ENCODE measurements at places on chromosomes 4 and X. TPM values are rescaled to one million over a fixed set of nuclear protein-coding genes. Genes with fewer than 3 reads are reported as not detected.

DNA sequence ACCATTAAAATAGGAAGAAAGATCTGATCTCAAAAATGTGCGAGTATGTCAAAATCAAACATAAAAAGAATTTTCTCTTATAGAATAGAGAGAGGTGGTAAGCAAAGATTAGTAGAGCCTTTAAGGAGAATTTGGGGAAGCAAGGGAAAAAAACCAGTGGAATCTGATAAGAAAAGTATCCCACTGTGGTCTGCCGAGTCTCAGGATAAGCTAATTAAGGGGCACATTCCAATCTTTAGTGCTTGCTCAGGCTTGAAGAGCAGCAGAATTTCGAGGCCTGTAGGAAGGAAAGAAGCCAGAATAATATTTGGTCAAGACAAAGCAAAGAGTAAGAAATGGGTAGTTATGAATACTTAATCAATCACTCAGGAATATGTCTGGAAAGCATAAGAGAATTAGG lies 13.0 kb downstream of the STATH start:
- DNase-seq: no peak

- no peak for DNase-seq
These were observed 23.6 kb downstream of the MGST2 start for GRCh38 chr4:139689093-139689722.

DNA sequence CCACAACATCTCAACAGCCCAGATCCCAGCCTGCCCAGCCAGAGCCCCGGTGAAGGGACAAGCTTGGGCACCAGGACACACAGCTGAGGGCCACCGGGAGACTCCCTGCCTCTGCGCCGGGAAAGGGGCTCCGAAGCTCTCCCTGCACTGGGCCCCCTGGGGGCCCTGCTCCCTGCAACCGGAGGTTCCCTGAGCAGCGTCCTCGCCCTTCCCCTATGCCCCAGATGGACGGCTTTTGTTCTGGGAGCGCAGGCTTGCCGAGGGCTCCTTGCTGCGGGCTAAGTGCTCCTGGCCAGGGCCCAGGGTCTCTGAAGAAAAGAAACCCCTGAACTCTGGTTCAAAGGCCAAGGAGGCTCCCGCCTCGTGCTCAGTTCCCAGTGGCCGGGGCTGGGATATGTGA lies 899 bp upstream of the ZFP92 start:
- DNase-seq: no peak

DNA sequence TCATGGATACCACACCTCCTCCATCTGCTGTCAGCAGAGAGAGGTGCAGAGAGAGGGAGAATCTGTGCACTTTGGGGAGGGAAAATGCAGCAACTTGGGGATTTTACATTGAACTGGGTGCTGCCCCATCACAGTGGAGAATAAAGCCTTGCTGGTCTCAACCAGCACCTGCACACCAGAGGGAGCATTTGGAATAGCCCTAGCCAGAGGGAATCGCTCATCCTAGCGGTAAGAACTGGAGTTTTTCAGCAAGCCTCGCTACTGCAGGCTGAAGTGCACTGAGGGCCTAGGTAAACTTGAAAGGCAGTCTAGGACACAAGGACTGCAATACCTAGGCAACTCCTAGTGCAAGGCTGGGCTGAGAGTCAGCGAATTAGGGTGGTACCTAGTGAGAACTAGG lies 148.7 kb downstream of the KDR start:
- no peak for DNase-seq

DNA sequence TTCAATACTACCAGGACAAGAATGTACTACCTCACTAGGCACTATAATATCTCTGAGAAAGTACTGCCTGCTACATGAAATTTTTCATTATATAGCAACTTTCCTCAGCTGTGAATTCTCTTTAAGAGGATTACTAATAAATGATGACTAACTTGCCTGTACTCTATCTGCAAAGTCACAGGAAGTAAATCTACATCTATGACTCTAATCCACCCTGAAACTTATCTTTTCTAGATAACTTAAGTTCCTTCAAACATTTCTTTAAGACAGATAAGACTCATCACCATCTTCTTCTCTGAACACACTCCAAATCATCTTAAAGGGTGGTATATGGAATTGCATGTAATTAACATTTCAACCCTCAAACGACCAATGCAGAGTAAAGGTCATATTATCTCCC lies 28.8 kb downstream of the RPS6KA3 start:
- DNase-seq: no peak

DNA sequence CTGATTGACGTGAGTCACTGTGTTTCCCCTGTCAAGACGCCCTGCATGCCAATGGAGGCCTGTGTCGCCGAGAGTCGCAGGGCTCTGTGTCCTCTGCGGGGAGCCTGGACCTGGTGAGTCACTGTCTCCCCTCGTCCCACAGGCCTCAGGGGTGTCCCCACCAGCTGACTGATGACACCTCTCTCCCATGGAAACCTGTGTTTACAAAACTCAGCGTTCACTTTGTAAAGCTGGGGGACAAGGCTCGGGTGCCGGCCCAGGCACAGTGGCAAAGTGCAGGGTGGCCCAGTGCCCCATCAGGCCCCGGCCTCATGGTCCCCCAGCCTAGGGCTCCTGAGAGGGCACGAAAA lies 21.2 kb upstream of the HGFAC start:
- DNase-seq: no peak

DNA sequence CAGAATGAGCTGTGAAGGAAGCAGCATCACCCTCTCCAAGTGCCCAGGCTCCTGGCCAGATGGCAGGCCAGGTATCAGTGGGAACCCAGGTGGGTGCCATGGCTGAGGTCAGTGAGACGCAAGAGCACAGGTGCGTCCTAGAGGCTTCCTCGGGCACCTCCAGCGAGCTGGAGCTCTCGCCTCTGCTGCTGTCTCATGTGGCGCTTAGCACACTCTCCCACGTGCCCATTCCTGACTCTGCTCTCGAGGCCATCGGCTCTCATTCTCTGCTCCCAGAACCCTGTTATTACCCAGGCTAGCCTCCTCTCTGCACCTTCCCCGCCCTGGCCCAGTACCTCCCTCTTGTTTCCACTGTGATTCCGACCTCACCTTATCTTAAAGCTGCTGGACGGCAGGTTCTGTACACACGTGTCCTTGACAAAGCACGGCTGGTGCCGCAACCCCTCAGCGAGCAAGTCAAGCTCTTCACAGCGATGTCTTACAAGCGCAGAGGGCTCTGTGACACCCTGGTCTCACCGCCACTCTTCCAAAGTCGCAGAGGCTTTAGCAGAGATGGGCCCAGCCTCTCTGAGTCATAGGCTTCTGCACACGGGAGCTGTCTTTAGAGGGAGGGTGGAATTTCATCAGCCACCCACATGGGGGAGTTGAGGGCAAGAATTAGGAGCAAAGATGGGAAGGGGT lies 15.4 kb upstream of the MSANTD1 start:
- DNase-seq: no peak

DNA sequence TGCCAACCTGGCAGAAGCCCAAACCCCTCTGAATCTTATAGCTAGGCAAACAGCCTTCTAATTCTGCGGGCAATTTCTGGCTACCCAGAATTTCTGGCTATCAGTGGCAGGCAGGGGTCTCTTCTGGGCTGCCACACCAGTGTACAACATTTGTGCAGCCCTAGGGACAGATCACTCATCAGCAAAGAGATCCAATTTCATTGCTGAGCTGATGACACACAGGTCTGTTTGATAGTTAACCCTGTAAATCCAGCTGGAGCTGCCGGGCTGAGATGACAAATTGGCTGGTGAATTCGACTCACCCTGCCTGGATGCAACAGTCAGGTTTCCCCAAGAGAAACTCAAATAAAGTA lies 2.4 kb downstream of the MID1 start:
- DNase-seq: no peak

DNA sequence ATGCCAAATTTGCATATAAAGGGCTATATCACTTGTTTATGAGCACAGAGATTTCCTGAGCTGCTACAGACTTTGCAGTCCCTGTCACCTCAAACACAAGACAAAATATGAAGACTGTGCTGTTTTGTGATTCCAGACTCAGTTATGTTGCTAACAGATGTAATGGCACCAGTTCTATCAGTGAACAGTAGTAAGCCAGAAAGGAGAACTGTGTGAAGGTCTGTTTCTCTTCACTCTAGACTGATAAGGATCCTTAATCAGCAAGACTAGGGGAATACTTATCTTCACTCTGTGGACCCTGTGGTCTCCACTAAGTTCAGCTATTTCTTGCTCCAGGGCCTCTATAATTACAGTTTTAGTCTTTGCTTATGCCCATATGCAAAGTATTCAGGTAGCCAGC lies 82.7 kb downstream of the ANXA5 start:
- no peak for DNase-seq

DNA sequence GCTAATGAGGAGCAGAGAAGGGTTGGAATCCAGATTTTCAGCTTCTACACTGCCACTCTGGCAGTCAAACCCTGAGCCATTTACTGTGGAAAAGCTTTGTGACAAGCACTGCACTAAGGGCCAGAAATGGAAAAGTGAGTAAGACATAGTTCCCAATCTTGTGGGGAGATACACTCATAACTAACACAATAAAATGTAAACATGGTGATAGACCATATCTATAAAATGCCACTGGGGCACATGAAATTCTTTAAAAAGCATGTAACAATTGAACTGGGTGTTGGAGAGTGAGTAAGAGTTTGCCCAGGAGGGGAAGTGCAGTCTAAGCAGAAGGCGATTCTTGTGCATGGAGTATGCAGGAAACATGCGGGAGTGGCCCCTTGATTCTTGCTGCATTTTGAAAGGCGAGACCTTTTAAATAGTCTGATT lies 32.0 kb upstream of the ANXA5 start:
- DNase-seq: no peak

- no peak for DNase-seq
These were observed 162.7 kb downstream of the SHOX start for GRCh38 chrX:793216-793770.

- no peak for DNase-seq
These were observed 93.0 kb upstream of the DKK2 start for GRCh38 chr4:107129076-107129475.

DNA sequence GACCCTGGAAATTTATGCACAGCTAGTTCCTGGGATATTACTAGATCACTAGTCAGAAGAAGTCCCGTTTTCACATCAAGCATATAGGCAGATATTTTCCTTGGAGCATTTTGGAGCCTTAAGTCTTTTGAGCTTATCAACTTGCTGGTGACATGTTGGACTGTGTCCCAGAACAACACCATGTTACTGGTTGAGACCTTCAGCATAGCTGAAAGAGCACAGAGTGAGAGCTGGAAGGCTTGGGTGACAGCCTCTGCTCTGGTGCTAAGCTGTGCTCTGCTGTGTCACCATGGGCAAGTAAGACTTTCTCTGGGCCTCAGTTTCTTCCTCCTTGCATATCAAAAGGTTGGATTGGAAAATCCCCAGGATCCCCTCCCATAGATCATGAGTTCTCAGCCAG lies 116.6 kb upstream of the FRMPD4 start:
- no peak for DNase-seq

CRMP1 gene
- 69.3 TPM for polyA plus RNA-seq

TRPC5OS gene
- polyA plus RNA-seq: 0.13 TPM

BEX1 gene
- polyA plus RNA-seq: 60.3 TPM

MAGEA10 gene
- polyA plus RNA-seq: not detected

ZNF141 gene
- polyA plus RNA-seq: 54.6 TPM

ART3 gene
- polyA plus RNA-seq: 0.42 TPM

GC gene
- polyA plus RNA-seq: 0.18 TPM

All from left kidney (tissue), 8 donors.